ENCODE measurements at places on chromosomes 3 and 15. TPM values are rescaled to one million over a fixed set of nuclear protein-coding genes. Genes with fewer than 3 reads are reported as not detected.

LRTM1 gene
- total RNA-seq, result not detected

TCF12 gene
- 130 TPM for total RNA-seq

CD200R1 gene
- not detected for total RNA-seq

MINAR1 gene
- 1.5 TPM for total RNA-seq

DNA sequence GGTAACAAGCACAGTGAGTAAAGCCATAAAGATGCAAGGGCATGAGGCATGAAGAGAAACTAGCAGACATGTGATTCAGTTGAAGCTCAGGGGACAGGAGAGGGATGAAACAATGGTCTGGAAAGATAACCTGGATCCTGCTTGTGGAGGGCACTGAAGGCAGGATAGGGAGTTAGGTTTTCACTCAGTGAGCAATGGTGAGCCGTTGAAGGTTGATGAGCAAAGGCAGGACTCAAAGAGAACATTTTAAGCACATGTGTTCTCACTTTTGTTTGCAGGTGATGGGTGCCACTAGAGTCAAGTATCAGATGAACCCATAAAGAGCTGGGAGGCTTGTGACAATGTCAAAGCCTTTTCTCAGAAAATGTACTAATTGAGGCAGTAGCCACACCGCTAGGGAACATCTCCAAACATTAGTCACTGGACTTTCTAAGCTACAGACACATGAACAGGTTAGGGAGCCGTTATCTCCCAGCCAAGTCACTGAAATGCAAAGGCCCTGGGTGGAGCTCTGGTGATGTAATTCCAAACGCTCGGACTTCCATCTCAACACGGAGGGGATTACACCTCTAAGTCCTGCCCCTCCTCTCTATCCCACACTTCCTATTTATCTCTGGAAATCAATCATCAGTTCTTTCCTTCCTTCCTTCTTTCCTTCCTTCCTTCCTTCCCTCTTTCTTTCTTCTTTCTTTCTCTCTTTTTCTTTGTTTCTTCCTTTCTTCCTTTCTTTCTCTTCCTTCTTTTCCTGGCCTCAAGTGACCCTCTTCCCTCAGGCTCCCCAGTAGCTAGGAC lies 22.7 kb downstream of the KLHL6 start:
- no peaks in the 10 kb centered on the region for H3K27me3 ChIP-seq
- H3K27ac ChIP-seq, result no peak overlapping the region
- H3K4me1 ChIP-seq, result peaks cover 23% of the 10 kb centered on the region
- H3K36me3 ChIP-seq, result no peaks in the 10 kb centered on the region

Data from neural progenitor cell (in vitro differentiated cells).